Fibroblast of skin of back (primary cell): ENCODE measurements at places on chromosomes 16 and 17.

- no peak for DNase-seq
Measured at GRCh38 chr17:21176773-21177395, 37.1 kb downstream of the TMEM11 start.

GRCh38 chr17:60137731-60138130 is 12.0 kb upstream of the CA4 start:
- no peak for DNase-seq

GRCh38 chr17:27380551-27380950 is 75.7 kb upstream of the KSR1 start:
- DNase-seq = no peak

GRCh38 chr16:4583906-4584305 is 27.8 kb downstream of the C16orf96 start:
- no peak for DNase-seq

DNA sequence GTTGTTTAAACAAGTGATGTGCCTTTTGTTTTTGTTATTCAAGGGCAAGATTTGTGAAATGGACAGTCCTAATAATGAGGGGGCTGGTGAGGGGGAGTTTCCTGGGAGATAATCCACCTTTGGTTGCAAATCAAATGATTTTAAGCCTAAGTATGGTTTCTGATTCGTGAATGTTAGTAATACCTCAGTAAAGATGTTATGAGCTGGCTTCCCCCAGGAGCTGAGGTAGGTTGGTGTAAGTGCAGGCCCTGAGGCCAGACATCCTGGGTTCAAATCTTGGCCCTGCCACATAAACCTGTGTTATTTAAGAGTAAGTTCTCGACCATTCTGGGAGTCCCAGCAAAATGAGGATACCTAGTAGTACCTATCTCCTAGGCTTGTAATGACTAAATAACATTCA is 1.5 kb downstream of the SNX29 start:
- DNase-seq = no peak

- DNase-seq = no peak
Measured at GRCh38 chr16:67395105-67395457, 1.8 kb upstream of the TPPP3 start.

- peak; percentile 36 for DNase-seq
Measured at GRCh38 chr17:1390432-1391367, 9.3 kb downstream of the YWHAE start.

DNA sequence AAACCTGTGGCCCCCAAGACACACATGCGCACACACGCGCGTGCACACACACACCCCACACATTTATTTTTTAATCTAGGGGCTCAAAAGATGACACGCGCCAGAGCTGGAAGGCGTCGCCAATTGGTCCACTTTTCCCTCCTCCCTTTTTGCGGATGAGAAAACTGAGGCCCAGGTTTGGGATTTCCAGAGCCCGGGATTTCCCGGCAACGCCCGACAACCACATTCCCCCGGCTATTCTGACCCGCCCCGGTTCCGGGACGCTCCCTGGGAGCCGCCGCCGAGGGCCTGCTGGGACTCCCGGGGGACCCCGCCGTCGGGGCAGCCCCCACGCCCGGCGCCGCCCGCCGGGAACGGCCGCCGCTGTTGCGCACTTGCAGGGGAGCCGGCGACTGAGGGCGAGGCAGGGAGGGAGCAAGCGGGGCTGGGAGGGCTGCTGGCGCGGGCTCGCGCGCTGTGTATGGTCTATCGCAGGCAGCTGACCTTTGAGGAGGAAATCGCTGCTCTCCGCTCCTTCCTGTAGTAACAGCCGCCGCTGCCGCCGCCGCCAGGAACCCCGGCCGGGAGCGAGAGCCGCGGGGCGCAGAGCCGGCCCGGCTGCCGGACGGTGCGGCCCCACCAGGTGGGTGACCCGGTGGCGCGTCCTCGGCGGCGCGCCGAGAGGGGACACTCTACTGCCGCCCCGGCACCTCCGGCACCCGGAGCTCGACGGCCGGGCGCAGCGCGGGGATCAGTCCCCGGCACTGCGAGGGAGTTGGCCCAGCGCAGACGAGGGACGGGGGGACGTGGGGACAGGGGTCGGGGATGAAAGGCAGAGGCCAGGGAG is at the start of gene STAT5A:
Gene STAT5A (plus strand): TSS at position 522 of the 826 bp plus-strand sequence. CDS start 914 bp downstream, outside the sequence.
- peak; percentile 69 for DNase-seq

DNA sequence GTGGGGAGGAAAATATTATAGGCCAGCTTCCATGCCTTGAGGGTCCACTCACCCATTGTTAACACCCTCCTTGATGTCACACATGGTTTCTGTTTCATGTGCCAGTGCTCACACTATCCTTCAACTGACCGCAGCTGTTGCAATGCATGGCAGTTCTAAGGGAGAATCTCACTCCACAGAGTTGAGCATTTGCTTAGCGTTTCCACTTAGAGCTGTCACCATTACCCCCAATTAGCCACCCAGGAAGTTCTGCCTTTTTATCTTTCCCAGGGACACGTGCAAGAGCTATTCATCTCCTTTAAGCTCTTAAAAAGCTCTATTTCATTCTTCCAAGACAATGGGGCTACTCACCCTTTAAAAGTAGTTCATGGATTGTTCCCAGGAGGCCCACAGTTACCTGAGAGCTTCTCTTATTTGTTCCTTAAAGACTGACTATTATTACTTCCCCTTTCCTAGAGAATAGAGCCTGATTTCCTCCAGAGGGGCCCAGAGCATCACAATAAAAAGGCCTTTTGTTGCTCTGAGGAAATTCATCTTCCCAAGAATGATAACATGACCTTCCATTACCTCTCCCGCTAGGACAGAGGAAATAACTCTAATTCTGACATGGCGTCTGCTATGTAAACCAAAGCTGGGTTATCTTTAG is 126.8 kb downstream of the CACNG3 start:
- DNase-seq = no peak

DNA sequence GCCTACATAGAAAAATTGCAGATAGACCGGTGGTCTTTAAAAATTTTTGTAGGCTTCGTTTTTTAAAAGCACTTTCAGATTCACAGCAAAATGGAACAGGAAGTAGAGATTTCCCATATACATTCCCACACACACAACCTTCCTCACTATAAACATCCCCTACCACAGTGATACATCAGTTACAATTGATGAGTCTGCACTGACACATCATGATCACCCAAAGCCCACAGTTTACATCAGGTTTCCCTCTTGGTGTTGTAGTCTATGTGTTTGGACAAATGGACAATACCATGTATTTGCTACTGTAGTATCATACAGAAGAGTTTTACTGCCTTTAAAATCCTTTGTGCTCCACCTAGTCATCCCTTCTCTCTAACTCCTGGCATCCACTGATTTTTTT is 113.9 kb upstream of the ADAMTS18 start:
- peak; percentile 77 for DNase-seq

DNA sequence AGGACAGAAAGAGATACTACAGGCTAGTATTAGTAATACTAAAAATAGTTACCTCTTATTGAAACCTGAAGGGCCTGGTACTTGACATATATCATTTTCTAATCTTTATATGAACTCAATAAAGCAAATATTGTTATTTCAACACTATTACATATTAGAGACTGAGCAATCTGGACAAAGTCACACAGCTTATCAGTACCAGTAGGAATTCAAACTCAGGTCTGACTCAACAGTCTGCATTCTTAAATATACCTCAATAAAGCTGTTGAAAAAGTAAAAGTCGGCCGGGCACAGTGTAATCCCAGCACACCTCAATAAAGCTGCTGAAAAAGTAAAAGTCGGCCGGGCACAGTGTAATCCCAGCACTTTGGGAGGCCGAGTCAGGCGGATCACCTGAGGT is 67.4 kb downstream of the KANSL1 start:
- peak; percentile 18 for DNase-seq

- no peak for DNase-seq
Measured at GRCh38 chr17:17525311-17525710, 29.1 kb upstream of the RASD1 start.

DNA sequence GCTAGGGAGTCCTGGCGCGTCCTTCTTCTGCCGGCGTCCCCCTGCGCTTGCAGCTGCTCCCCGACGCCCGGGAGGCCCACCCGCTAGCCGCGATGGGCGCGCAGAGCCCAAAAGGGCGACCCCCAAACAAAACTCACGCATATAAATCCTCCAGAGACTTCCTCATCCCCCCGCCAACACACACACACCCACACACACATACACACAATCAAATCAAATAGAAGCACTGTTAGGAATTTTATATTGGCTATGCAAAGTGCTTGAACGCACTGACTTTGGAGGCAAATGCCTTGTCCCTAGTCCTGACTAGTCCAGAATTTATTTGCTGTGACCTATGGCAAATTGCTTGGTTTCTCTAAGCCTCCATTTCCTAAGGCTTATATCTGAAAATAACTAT is 23.8 kb upstream of the CRYM start:
- DNase-seq = no peak

GRCh38 chr16:76854234-76854633 is 336.8 kb upstream of the MON1B start:
- DNase-seq = no peak

DNA sequence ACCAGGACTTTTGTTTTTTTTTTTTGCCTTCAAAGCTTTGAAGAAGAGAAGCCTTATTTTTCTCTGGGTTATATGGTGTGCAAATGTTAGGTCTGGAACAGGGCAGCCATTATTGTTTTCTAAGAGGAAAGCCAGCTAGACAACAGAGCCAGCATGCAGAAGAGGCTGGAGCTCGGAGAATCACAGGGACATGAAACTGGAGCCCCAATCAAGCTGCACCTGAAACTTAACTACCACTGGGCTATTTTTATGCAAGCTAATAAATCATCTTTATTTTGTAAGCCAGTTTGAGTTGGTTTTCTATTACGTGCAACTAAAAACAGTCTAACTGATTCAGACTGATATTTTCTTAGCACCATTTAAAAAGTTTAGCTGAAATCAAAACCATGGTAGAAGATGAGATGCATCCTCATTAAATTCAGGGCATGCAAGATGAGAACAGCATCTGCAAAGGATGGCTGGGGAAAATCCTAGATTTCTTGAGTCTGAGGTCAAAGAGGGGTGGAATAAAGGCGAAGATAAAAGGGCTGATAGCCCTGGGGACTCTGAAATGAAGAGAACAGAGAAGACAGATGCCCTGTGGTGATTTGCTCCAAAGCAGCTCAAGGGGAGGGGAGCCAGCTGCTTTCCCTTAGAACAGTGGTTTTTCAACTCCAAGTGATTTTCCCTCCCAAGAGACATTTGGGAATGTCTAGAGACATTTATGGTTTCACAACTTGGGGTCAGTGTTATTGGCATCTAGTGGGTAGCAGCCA is 177.1 kb upstream of the WSCD1 start:
- DNase-seq = no peak

DNA sequence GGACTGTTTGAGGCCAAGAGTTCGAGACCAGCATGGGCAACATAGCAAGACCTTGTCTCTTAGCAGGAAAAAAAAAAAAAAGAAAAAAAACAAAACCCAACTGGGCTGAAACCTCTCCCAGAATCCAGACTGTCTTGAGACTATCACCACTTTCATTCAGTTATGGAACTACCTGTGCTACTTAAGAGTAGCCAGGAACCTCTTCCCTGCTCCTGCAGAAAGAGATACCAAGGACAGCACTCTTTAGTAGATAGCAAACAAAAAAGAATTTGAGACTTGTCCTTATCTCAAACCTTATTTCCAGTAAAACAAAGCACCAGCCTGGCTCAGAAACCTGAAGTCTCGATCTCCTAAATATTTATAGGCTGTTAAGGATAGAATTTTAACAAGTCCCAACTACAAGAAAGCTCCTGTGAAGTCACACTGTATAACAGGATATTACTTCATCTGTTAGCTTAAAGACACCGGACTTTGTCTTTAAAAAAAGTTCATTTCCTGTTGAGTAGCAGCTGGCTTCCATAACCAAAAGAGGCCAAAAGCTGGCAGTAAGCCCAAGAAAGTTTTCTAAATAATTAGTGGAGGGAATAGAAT is 5.1 kb downstream of the CDR2 start:
- DNase-seq = peak; percentile 54

- DNase-seq = no peak
Measured at GRCh38 chr16:76441876-76442275, 164.7 kb downstream of the CNTNAP4 start.

DNA sequence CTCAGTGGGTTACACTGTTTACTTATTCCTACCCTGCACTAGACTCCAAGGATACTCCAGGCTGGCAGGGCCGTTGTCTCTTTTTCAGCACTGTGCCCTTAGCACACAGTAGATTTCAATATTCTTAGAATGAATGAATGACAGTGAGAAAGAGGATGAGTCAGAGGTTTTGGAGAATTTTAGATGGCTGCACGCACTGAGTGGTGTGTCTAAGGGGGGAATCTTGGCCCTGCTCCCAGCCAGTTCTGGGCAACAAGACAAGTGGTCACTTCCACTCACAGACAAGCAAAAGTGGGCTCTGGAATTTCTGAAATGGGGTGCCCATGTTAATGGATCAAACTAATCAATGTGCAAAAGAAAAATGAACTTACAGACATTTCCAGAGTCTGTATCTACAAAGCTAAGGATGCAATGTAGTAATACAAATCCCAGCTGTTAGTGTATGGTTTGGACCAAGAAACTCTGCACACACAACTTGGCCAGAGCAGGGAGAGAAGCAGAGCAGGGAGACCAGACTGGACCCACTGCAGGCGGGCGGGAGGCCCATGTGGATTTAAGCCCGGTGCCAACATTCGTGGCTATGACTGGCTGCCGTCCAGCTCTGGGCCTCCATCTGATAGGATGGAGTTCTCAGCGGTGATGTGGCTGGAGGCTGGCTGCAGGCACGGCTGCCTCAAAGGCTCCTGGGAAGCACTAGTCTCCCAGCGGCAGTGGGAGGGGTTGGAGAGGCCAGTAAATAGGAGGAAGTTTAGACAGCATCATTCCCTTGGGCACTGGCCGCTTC is 95.6 kb upstream of the CDYL2 start:
- peak; percentile 77 for DNase-seq

DNA sequence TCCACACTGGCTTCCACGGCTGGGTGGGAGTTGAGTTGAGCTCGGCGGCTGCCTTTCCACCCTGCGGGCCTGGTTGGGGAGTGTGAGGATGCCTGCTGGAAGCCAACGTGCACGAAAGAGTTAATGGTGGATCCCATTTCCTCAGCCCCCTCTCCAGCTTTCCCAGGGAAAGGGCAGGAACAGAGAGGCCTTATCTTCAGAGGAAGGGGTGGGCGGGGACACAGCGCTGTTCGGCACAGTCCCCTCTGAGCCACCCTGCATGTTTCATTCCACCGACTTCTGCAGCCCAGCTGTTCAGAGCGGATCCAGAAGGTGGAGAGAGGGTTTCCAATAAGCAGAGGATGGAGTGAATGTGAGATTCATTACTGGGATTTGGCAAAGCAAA is 295.3 kb downstream of the SEC14L1 start:
- peak; percentile 73 for DNase-seq

GRCh38 chr17:19770985-19771735 is 23.1 kb upstream of the ALDH3A1 start:
- DNase-seq = no peak

- peak; percentile 55 for DNase-seq
Measured at GRCh38 chr16:68091380-68092261, 6.5 kb downstream of the NFATC3 start.

DNA sequence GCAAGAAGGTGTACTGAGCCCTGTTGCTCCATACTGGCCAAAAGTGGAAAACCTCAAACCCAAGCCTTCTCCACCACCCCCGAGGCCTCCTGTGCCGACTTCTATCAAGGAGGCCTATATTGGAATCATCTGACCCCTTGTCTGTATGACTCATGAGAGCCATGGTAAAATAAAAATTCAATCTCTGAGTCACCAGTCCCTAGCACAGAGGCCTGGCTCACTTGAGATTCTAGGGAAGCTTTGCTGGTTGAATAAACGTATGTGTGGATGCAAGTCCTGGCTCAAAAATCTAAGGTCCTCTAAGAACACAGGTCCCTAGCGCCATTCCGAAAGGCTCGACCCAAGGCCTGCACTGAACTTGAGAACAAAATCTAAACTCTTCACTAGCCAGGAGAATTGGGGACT is 15.0 kb downstream of the NSMCE1 start:
- peak; percentile 87 for DNase-seq
